ENCODE measurements at places on chromosomes 2 and 18.
A peak's percentile ranks its signal among the peaks of the same experiment; 100 is the strongest.

- no peak overlapping the region for H3K27ac ChIP-seq
- peaks cover 75% of the 10 kb centered on the region for H3K27me3 ChIP-seq
- no peaks in the 10 kb centered on the region for H3K36me3 ChIP-seq
- no peak overlapping the region for H3K4me3 ChIP-seq
These were observed 4.2 kb upstream of the ZBTB7C start for GRCh38 chr18:48413342-48413741.

DNA sequence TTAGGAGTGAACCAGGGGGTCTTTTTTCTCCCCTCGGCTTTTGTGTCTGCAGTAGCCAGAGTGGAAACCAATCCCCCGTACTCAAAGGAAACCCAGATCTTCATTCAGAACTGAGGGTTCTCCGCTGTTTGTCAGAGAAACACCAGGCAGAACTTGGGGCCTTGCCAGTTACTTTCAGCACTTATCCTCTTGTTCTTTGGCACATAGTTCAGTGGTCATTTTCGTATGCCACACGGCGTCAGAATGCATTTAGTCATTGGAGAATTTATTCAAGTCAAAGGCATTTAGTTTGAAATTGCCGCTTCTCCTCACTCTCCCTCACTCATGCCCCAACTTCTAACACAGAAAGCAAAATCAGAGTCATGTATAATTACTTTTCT, 102.9 kb downstream of the CABLES1 start:
- peak overlapping the region; percentile 77 for H3K4me3 ChIP-seq
- H3K27me3 ChIP-seq = no peaks in the 10 kb centered on the region
- H3K4me1 ChIP-seq = peaks cover 51% of the 10 kb centered on the region

- H3K4me1 ChIP-seq = no peaks in the 10 kb centered on the region
- no peak overlapping the region for H3K27ac ChIP-seq
- no peak for DNase-seq
- H3K27me3 ChIP-seq = peaks cover 5% of the 10 kb centered on the region
- H3K36me3 ChIP-seq = no peaks in the 10 kb centered on the region
These were observed 11.2 kb upstream of the PROM2 start for GRCh38 chr2:95262896-95263542.

DNA sequence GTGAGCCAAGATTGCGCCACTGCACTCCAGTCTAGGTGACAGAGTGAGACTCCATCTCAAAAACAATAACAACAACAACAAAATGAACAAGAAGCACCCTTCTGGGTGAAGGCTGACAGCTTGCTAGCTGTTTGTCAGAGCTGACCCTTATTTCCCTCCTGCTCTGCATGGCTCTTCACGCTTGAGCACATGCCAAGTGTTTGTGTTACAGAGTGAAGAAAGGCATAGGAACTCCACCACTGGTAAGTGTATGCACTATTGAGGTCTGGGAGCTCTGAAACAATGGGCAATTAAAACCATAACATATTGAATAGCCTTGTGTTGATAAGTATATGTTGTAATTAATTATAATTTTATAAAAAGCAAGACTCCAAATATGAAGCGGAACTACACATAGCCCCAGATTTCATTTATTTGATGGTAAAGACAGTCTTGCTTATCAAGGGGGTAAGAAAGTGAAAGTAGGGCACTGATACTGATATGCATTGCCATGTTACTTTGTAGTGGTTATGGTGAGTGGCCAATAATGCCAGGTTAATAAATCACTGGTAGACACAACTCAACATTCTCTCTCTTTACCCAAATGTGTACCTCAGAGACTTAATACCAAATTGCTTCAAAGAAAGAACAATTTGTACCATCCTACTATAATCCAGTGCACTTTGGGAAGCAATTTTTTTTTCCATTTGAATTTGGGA, 163.4 kb downstream of the VWC2L start:
- H3K27ac ChIP-seq = no peak overlapping the region
- no peak for DNase-seq
- H3K4me1 ChIP-seq = peaks cover 13% of the 10 kb centered on the region
- peaks cover 11% of the 10 kb centered on the region for H3K27me3 ChIP-seq
- no peak overlapping the region for H3K4me3 ChIP-seq

- H3K4me1 ChIP-seq = no peaks in the 10 kb centered on the region
- no peak overlapping the region for H3K27ac ChIP-seq
- H3K4me3 ChIP-seq = no peak overlapping the region
- H3K27me3 ChIP-seq = no peaks in the 10 kb centered on the region
- no peak for DNase-seq
- H3K36me3 ChIP-seq = peaks cover 3% of the 10 kb centered on the region
These were observed 167.7 kb downstream of the CAMKMT start for GRCh38 chr2:44529448-44529847.

DNA sequence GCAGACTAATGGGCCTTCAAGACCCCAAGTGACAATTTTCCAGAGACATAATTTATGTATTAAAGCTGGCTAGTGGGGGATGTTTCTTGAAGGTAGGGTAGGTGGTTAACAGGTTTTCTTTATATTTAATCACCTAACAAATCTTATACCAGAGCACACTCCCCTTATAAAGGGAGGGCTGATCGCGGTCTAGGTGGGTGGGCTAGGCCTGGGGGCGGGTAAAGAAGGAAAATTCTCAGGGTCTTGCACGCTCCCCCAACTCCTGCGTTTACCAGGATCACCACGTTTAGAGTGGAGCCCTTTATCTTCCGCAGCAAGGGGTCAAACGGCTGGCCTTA, 19.9 kb upstream of the CXXC1 start:
- peaks cover 7% of the 10 kb centered on the region for H3K36me3 ChIP-seq
- H3K27me3 ChIP-seq = peaks cover 14% of the 10 kb centered on the region
- DNase-seq = no peak
- peak overlapping the region; percentile 94 for H3K4me3 ChIP-seq

GRCh38 chr2:135925571-135925970, 49.3 kb upstream of the MCM6 start:
- no peak for DNase-seq
- peaks cover 4% of the 10 kb centered on the region for H3K4me1 ChIP-seq

GRCh38 chr18:154151-154550, 4.2 kb upstream of the USP14 start:
- H3K27ac ChIP-seq = no peak overlapping the region
- peaks cover 2% of the 10 kb centered on the region for H3K36me3 ChIP-seq
- DNase-seq = no peak

DNA sequence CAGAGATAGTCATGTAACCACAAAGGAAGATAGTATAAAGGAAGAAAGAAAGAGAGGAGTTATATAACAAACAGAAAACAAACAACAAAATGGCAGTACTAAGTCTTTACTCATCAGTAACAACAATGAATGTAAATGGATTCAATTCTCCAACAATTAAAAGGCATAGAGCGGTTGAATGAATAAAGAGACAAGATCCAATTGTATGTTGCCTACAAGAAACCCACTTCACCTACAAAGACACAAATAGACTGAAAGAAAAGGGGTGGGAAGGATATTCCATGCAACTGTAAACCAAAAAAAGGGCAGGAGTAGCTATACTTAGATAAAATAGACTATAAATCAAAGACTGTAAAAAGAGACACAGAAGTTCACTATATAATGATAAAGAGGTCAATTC, 157.3 kb upstream of the CREB1 start:
- DNase-seq = no peak
- H3K27ac ChIP-seq = no peak overlapping the region
- H3K4me3 ChIP-seq = no peak overlapping the region
- H3K4me1 ChIP-seq = no peaks in the 10 kb centered on the region
- peaks cover 5% of the 10 kb centered on the region for H3K36me3 ChIP-seq

- H3K27ac ChIP-seq = no peak overlapping the region
- no peak overlapping the region for H3K4me3 ChIP-seq
- peaks cover 32% of the 10 kb centered on the region for H3K27me3 ChIP-seq
- DNase-seq = no peak
- H3K4me1 ChIP-seq = peaks cover 16% of the 10 kb centered on the region
These were observed 24.2 kb downstream of the NEU4 start for GRCh38 chr2:241833101-241833663.

DNA sequence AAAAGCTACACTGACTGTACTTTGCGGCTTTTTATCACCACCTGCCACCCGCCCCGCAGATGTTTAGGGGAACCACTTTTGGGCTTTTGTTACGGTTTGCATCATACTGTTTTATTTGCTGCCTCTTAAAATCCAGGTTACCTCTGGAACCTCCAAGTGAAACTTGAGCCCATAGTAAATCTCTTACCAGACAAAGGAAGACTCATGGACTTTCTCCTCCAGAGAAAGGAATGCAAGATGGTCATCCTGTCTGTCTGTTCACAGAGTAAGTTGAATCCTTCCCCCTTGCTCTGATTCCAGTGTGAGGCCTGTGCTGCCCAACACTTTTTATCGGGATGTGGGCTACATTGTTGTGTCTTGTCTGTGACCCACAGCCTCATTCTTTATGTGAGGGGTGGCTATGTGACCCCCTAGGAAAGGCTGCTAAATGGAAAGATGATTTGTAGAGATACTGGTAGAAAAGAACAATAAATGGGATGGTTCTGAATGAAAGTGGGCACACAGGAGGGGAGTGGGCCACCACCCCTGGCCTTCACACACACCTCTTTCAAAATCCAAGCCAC, 23.3 kb downstream of the RMC1 start:
- DNase-seq = no peak
- H3K27ac ChIP-seq = no peak overlapping the region
- peaks cover 34% of the 10 kb centered on the region for H3K36me3 ChIP-seq
- no peaks in the 10 kb centered on the region for H3K27me3 ChIP-seq

GRCh38 chr2:37711308-37711731, 39.9 kb upstream of the CDC42EP3 start:
- peaks cover 33% of the 10 kb centered on the region for H3K4me1 ChIP-seq
- peak; percentile 24 for DNase-seq
- H3K27me3 ChIP-seq = no peaks in the 10 kb centered on the region
- H3K36me3 ChIP-seq = peaks cover 9% of the 10 kb centered on the region

DNA sequence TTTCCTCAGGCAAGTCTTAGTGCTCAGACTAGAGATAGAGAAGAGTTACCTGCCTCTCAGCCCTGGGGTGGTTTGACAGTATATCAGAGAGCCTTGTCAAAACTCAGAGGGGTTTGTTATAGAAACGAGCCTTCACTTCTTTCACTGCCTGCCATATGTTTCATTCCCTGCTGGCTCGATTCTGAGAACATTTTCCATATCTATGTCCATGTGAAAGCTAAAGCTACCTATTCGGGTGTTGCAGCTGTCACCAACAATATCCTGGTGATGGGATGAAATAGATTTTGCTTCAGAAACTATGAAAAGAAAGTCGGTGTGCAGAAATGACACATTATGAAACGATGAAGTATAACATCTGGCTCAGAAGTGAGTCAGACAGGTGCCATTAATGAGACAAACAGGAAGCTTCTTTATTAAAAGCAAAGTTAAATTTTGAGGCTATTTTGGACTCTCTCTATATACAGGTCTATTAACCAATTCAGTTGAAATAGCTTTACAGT, 56.1 kb upstream of the TANK start:
- H3K4me3 ChIP-seq = peak overlapping the region; percentile 65
- H3K27ac ChIP-seq = peak overlapping the region; percentile 2
- H3K36me3 ChIP-seq = peaks cover 2% of the 10 kb centered on the region
- H3K4me1 ChIP-seq = peaks cover 37% of the 10 kb centered on the region

DNA sequence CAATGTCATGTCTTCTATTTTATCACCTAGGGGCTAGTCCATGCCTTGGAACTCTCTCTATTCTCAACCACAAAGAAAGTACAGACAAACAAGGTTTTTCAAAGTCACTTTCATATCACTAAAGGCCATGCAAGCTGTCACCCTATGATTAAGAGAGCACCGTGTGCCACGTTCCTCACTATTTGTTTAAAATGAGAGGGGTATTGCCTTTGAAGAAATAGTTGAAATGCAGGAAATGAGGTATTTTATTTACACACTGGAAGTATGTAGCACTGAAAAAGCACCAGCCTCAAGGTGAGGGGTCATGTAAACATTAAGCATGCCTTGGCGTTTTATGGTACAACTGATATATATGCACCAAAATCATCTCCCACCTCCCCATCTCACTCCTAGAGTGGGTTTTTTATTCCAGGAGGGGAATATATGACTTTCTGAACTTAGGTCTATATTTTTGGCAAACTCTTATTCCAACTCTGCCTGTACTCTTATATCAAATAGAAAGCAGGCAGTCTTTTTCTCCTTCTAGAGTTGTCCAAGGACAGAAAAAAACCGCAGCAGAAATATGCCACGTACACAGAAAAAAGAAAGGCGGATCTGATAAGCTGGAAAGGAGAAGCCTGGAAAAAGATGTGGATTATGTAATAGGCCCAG, 53.5 kb downstream of the VSNL1 start:
- no peak overlapping the region for H3K27ac ChIP-seq
- H3K4me1 ChIP-seq = no peaks in the 10 kb centered on the region
- peaks cover 15% of the 10 kb centered on the region for H3K27me3 ChIP-seq
- DNase-seq = no peak

GRCh38 chr2:73937103-73937885, 10.6 kb downstream of the DGUOK start:
- no peaks in the 10 kb centered on the region for H3K27me3 ChIP-seq
- H3K4me1 ChIP-seq = peaks cover 82% of the 10 kb centered on the region
- no peak for DNase-seq
- no peak overlapping the region for H3K27ac ChIP-seq
- peaks cover 3% of the 10 kb centered on the region for H3K36me3 ChIP-seq
- no peak overlapping the region for H3K4me3 ChIP-seq

DNA sequence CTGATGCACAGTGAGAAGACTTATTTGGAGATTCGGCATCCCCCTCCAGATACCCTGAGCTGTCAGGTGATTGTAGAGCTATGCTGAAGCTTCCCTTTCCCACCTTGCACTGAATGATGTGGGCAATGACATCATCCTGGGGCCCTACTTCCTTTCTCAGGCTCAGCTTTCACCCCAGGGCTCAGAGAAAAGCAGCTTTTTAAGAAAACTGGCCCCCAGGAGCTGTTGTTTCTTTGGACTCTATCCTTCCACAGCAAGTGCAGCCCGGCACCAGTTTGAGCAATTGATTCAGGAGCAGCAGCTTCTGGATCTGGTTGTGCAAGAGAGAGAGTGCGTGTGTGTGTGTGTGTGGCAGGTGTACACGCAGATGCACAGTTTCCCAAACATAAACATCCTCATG, 251.3 kb downstream of the ANAPC1 start:
- peak; percentile 45 for DNase-seq
- H3K4me3 ChIP-seq = peak overlapping the region; percentile 61
- H3K4me1 ChIP-seq = peaks cover 27% of the 10 kb centered on the region
- H3K36me3 ChIP-seq = peaks cover 14% of the 10 kb centered on the region

GRCh38 chr18:11309172-11309571, 159.8 kb upstream of the PIEZO2 start:
- DNase-seq = no peak
- no peak overlapping the region for H3K27ac ChIP-seq
- H3K4me3 ChIP-seq = no peak overlapping the region
- H3K4me1 ChIP-seq = peaks cover 9% of the 10 kb centered on the region
- no peaks in the 10 kb centered on the region for H3K36me3 ChIP-seq
- no peaks in the 10 kb centered on the region for H3K27me3 ChIP-seq
